Endothelial cell (in vitro differentiated cells): ENCODE measurements at places on chromosomes 3 and 15.

DNA sequence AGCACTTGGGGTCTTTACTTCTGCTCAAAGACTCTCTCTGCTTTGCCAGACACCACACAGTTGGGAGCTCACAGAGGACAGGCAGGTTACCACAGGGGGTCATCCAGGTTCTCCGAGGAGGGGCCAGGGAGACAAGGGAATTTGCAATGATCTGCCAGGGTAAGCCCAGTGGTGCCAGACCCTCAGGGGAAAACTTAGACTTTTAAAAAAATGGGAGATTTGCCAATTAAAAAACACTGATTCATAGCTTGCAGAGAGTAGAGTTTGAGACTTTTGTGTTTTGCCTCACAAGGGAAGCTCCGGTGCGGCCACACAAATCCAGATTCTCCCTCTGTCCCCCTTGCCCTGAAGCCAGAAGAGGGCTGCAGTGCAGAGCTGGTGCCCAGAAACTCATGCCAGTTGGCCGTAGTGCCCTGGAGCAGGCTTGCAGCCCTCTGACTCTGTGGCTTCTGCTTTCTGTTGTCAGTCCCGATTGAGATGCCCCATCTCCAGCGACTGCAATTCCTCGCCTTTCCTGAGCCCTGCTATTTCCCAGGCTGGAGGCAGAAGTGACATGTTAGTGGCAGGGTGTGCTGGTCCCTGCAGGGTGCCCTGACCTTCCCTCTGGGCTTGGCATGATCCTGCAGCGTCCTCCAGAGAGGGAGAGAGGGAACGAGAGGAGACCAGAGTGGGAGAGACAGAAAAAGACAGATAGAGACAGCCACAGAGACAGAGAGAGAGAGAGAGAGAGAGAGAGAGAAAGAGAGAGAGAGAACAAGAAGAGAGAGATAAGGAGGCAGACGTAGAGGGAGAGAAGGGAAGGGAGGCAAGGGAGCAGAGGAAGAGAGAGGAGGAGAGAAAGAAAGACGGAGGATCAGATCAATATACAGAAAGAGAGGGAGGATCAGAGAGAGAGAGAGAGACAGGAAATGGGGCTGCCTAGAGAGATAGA lies 46.0 kb downstream of the RHCG start:
- DNase-seq = no peak

DNA sequence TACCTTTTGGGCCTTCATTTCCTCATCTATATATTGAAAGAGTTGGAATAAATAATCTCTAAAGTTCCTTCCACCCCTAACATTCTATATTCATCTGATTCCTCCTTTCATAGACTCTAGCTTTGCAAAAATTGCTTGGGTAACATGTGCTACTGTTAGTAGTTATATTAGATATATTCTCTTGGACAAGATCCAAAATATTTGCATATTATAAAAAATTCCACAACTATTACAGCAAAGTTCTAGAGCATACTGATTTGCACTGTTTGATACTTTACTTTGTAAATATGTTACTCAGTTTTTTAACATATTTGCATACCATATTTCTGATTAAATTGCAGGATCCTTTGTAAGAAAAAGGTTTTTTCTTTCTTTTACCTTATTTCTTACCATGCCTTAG lies 95.9 kb upstream of the UBE2E2 start:
- DNase-seq = no peak

DNA sequence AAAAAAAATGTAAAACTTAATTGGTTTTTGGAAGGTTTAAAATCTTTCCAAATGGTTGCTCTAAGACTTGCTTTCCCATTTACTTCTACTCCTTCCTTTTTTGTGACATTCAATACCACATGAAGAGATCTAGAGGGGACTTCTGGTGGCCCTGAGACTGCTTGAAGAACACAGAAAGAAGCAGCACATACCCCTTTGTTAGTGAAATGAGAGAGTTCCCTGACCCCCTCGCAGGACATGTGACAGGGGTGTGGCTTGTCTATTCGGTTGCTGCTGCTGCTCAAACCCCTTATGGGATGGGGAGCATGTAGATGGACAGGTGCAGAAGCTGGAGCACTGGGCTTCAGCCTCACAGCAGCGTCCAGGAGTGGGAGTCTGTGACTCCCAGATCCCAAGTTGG lies 71.0 kb downstream of the ZMAT3 start:
- DNase-seq = no peak

GRCh38 chr15:80109388-80109787 lies 43.4 kb upstream of the FAH start:
- no peak for DNase-seq

- no peak for DNase-seq
Measured at GRCh38 chr15:87312221-87312620, 944.3 kb downstream of the NTRK3 start.

- DNase-seq = no peak
Measured at GRCh38 chr3:159499031-159499793, 489.4 kb upstream of the IL12A start.

GRCh38 chr15:90214553-90215196 lies 13.5 kb downstream of the SEMA4B start:
- no peak for DNase-seq

DNA sequence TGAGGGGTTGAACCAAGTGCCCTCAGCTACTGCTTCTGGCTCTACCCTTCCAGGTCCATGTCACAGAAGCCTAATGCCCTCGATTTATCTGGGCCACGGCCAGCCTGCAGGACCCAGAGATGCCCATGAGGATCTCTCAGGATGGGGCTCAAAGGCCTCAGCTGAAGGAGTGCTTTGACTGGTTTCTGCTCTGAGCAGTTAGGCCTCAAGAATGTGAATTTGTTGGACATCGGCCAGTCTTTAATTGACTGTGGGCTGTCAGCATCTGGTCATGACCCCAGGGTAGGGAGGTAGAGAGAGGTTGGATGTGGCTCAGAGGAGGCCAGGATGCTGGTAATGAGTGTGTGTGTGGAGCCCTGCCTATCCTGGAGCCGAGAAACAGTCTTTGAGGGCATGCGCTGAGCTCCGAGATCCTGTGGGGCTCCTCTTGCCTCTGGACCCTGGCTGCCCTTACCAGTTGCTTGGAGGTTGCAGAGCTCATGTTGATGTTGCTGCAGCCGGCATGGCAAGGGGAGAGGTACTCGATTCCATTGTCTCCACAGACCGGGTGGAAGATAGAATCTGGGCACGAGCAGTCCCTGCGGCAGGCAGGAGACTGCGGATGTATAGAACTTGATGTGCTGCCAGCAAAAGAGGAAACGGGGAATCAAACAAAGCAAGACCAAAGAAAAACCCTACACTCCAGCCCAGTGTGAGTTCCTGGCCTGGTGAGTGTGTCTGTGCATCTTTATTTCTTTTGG lies 49.1 kb upstream of the RAB6B start:
- no peak for DNase-seq

- no peak for DNase-seq
Measured at GRCh38 chr15:67137951-67138848, 72.8 kb downstream of the SMAD3 start.

- DNase-seq = no peak
Measured at GRCh38 chr3:174168538-174169254, 690.4 kb upstream of the NAALADL2 start.

DNA sequence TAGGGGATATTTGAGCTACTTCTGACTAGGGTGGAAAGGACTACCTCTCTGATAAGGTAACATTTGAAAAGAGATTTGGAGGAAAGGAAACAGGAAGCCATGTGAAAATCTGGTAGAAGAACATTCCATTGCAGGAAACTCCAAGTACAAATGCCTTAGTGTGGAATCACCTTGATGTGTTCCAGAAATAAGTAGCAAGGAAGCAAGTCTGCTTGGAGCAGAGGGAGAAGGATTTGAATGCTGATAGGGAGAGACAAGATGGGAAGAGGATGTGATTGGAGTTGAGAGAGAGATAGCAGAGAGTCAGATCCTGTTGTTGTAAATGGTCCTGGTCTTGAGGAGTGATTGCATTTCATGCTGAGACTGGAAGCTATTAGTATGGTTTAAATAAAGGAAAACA lies 335.1 kb upstream of the DCBLD2 start:
- no peak for DNase-seq

- no peak for DNase-seq
Measured at GRCh38 chr15:80640531-80641121, 54.5 kb upstream of the ABHD17C start.

GRCh38 chr3:57004229-57004628 lies 56.2 kb upstream of the SPATA12 start:
- no peak for DNase-seq

DNA sequence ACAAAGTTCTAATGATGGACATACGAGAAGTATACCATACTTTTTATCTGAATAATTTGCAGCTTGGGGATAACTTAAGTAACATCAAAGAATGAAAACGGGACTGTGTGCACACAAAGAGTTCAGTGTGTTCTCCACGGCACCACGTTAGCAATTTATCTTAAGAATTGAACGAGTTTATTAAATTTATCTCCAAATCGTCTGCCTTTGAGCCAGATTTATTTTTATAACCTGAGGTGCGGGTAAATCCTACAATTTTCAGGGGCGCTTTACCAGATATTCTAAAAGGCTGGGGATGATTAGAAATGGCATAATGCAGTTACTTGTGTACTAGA lies 3.5 kb downstream of the CHD2 start:
- DNase-seq = no peak

- DNase-seq = no peak
Measured at GRCh38 chr3:52099001-52099401, 42.6 kb upstream of the DUSP7 start.

- DNase-seq = no peak
Measured at GRCh38 chr3:17678116-17678741, 64.2 kb downstream of the TBC1D5 start.

- no peak for DNase-seq
Measured at GRCh38 chr3:58979840-58980239, 70.0 kb downstream of the CFAP20DC start.

GRCh38 chr3:182803596-182803995 lies 10.3 kb downstream of the ATP11B start:
- no peak for DNase-seq

GRCh38 chr15:67862750-67863441 lies 23.1 kb upstream of the RNU6-1 start:
- DNase-seq = no peak

DNA sequence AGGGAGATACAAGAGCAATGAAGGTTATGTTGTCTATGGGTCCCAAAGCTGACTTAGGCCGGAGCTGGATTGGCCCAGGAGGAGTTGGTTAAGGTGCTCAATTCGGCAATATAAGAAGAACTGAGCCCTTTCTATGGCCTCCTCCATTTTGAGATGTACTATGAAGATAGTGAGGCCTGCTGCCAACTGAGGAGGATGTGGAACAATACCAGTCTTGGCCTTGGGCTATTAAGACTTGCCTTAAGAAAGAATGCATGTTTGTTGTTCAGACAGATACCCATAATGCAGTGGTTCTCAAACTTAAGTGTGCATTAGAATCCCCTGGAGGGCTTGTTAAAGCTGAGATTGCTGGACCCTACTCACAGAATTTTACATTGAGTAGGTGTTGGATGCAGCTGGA lies 24.4 kb upstream of the LEKR1 start:
- DNase-seq = no peak

DNA sequence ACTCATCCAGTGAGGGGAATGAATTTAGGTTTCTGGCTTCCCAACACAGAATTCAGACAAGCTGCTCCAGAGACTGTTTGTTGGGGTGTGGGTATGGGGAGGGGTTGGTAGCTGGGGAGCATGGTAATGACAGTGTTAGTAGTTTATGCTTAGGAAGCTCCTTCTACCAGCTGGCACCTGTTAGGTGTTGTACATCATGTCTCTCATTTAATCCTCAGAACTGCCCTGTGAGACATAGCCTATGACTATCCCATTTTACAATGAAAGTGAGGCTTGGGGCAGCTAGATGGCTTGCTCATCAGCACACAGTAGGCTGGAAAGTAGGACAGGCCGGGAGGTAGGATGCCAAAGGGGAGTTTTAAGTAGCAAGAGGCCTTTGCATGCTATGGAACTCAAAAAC lies 2.5 kb downstream of the EIF4E3 start:
- DNase-seq = no peak

- no peak for DNase-seq
Measured at GRCh38 chr3:59980576-59980975, 930.8 kb upstream of the CFAP20DC start.
